Stimulated activated CD4-positive, alpha-beta T cell treated with anti-CD3 and anti-CD28 coated beads, TNF-alpha, amount 100 ng/mL, for 24 hours (primary cell): ENCODE measurements at places on chromosomes 2 and 18.

- no peak for DNase-seq
Measured at GRCh38 chr2:224781400-224781799, 65.2 kb upstream of the CCDC195 start.

GRCh38 chr2:29697715-29698114, 223.7 kb downstream of the ALK start:
- no peak for DNase-seq

DNA sequence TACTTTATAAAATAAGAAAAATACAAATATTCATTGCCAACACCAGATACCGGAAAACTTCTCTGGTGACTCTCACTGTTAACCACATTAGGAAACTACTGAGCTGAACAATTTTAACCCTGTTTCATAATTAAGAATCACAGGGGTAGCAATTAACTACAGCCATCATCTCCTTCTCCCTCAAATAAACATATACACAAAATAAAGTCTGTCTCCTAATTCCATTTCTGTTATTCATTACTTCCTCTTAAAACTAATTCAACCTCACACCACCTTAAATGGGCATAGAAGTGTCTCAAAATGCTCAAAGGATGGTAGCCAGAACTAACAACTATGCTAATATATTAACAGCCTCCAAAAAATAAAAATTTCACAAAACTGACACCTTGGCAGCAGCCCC, 60.7 kb downstream of the ACVR1 start:
- DNase-seq = no peak

DNA sequence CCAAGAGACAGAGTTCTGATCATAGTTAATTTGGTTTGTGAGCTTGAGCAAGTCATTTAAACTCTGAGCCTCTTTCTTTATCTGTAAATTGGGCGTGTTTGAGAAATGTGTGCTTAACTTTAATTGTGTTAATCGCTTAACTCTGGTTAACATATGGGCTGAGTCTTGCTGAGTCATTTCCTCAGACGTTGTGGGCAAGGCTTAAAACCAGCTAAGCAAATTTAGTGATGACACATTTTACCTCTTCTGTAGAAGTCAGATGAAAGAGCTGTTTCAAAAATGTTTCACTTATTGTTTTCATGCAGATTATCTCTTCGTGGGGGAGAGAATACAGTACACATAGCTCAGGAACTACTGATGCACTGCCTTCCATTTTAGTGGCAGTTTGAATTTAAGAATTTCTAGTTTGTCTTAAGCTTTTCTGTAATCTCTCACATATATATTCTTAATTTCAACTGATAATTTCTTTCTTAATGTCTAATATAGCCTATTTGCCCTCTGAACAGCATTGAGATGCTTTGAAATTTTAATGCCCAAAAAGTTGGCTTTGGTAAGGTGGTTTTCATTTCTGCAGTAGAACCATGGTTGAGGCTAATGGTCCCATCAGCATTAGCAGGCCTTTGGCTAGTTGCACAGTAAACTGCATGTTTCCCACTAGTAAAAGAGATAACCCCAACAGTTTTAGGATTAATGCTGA, 34.9 kb downstream of the RAB10 start:
- DNase-seq = peak; percentile 16

- no peak for DNase-seq
Measured at GRCh38 chr18:13418013-13418710, 199.6 kb downstream of the LDLRAD4 start.

DNA sequence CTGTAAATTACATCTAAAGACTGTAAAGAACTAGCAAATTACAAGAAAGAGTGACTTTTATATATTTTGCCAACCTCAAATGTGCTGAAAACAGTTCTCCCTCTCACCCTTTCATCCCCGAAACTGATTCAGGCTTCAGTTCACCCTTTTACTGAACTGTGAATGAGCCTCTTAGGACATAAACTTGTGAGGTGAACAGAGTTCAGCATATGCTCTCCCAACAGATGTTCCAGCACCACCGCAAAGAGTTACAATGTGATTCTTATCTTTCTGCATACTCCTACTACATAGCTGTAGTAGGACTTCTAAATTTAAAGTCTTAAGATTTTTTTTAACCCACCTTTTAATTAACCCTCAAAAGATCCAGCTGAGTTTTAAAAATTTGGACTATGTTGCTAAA, 1.2 kb upstream of the ZCCHC2 start:
- DNase-seq = no peak

GRCh38 chr18:64273724-64274123, 124.8 kb upstream of the LINC00305 start:
- no peak for DNase-seq

GRCh38 chr2:111627256-111627655, 256.7 kb downstream of the ANAPC1 start:
- DNase-seq = no peak

DNA sequence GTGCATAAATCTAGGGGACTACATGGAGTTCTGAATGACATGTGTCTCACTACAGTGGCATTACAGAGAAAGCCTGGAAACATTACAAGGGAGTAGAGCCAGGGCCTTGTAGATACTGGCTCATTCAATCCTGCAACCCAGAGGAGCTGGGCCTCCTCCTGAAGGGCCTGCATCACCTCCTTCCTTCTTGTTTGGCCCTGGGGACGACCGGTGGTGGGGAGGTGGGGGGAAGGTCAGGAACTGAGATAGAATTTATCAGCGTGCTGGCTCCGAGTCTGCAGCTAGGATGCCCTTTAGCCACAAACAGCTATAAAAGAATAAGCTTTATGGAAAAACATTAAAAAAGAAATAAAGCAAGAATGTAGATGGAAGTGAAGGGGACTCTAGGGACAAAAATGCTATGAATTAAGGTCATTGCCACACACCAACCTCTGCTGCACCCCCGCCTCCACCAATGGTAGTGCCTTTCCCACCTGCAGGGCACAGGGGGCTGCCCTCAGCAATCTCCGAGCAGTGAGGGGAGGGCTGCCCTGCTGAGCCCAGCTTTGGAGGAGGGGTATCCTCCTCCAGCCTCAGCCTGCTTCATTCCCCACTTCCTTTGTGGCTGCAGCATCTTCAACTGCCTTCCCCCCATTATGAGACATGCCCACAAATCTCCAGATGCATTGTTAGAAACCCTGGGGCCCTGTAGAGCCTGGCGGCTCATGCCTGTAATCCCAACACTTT, 149.0 kb downstream of the MSH2 start:
- DNase-seq = no peak

GRCh38 chr18:39840856-39841481, 2114.1 kb upstream of the PIK3C3 start:
- no peak for DNase-seq

DNA sequence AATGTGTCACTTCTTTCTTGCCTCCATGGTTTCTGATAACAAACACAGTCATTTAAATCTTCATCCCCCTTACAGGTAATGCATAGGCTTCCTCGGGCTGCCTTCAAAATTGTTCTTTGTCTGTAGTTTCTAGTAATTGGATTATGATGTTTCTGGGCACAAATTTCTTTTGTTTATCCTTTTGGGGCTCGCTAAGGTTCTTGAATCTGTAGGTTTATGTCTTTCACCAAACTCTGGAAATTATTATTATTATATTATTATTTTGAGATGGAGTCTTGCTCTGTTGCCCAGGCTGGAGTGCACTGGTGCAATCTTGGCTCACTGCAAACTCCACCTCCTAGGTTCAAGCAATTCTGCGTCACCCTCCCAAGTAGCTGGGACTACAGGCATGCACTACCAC, 16.3 kb upstream of the RMP24 start:
- no peak for DNase-seq
